ENCODE measurements at places on chromosomes 6 and 20. TPM values are rescaled to one million over a fixed set of nuclear protein-coding genes. Genes with fewer than 3 reads are reported as not detected.

DNA sequence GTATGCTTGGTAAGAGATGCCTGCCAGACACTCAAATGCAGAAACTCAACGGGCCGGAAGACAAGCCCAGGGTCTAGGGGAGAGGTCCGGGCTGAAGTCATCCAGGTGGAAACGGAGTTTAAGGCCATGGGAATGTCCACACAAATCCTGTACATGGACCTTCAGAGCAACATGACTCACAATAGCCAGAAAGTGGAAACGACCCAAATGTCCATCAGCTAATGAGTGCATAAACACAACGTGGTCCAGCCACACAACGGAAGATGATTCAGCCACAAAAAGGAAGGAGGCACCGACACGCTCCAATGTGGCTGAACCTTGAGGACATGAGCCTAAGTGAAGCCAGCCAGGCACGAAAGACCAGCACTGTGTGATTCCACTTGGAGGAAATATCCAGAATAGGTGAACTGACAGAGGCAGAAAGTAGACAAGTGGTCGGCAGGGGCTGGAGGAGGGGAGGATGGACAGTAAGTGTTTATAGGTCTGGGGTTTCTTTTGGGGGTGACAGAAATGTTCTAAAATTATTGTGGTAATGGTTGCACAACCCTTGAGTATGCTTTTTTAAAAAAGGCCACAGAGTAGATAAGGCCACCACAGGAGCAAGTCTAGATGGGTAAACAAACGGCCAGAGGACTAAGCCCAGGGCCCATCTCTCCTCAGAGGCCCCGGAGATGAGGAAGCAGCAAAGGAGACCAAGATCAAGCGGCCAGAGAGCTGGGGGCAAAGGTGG, 105.6 kb downstream of the PREX1 start:
- H3K36me3 ChIP-seq, result no peaks in the 10 kb centered on the region
- H3K27me3 ChIP-seq, result no peaks in the 10 kb centered on the region
- H3K4me1 ChIP-seq, result peaks cover 15% of the 10 kb centered on the region
- H3K27ac ChIP-seq, result peak overlapping the region; percentile 38
- H3K4me3 ChIP-seq, result no peak overlapping the region

DNA sequence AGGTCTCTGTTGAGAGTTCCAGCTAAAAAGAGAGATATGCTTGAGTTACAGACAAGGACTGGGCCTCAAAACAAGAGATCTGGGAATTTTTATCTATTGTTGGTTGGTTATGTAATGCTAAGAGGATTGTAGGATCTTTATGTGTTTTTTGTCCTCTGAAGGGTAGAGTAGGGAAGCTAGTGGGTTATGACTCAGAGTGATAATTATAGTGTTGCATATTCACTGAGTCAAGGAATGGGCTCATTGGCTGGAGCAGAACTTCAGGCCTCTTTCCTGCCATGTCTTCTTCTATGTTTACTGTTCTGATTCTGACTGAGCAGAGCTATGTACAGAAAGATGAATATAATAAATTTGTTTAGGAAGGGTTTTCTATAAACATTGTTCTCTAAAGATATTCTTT, 66.1 kb upstream of the NOX3 start:
- no peaks in the 10 kb centered on the region for H3K27me3 ChIP-seq
- no peaks in the 10 kb centered on the region for H3K36me3 ChIP-seq
- DNase-seq, result no peak

The SLC35D3 gene
- not detected for total RNA-seq

The TLDC2 gene
- not detected for total RNA-seq

DNA sequence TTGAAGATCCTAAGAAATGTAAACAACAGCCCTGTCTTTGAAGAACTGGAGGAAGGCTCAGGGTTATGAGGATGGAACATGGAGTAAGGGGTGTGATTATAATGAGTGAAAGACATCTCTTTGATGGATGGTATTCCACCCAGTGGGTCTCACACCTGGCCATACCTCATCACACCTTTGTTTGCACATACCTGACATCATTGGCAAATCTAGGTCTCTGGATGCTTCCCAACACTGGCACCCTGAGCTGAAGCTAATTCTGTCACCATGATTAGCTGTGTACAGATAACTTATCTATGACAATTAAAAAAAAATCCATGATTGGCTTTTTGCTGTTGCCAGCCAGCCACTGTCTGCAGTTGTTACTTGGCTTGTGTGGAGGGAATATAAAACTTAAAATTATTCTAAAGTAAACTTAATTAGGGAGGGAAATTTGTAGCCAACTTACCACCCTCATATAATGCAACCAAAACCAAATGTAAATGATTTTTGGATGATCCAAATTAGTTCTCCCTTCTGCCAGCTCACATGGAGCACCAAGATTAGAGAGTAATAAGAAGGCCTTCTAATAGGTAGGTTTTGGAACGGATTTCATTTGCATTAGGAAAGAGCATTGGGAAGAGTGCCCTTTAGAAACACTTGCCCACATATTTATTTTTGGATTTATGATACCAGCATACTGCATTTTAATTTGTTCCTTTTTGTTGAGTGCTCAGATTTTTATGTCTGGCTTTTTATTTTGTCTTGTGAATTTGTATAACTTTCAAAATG, 249.5 kb downstream of the SOX4 start:
- no peak overlapping the region for H3K27ac ChIP-seq
- no peak overlapping the region for H3K4me3 ChIP-seq
- no peak for DNase-seq
- no peaks in the 10 kb centered on the region for H3K36me3 ChIP-seq

DNA sequence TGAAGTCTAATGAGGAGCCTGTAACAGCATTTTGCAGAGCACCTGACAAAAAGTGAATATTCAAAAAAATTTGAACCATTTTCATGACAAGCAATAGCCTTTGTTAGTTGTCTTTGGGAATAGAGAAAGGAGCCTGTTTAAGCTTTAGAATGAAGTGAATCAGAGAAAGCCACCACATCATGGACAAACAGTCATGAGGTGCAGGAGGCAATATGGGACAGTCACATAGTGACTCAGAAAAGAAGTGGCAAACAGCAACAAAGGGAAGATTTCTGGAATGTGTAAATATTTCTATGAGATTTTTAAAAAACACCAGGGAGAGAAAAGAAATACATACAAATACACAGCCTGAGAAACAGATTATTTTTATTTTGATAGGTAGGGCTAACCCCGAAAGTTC, 6.6 kb downstream of the KLHL31 start:
- DNase-seq, result no peak
- no peak overlapping the region for H3K4me3 ChIP-seq
- H3K36me3 ChIP-seq, result no peaks in the 10 kb centered on the region
- H3K27me3 ChIP-seq, result no peaks in the 10 kb centered on the region
- no peaks in the 10 kb centered on the region for H3K4me1 ChIP-seq

The SRC gene
- 35.3 TPM for total RNA-seq

DNA sequence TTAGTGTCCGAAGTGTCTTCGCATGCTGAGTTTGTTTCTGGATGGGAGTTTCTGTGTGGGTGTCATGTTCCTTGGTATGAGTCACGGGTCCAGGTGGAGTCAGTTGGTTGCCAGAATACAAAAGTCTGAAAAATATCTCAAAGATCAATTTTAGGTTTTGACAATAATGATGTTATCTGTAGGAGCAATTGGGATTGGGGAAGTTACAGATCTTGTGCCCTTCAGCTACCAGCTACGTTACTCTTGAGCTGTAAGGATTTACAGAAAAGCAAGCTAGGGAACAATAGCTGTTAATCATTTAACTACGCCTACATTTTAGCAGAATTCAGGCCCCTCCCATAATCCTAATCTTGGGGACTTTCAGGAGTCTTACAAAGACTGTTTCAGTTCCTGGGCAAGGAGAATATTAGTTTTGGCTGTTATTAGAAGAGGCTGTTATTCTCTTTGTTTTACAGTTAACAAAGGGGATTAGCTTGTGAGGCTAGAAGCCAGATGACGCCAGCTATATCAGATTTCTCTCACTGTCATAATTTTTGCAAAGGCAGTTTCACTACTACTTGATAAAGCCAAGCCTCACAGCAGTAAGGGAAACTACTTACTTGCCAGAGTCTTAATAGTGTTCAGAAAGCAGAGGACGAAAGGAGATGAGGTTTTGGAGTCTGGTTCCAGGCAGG, 15.4 kb upstream of the SLC22A16 start:
- peaks cover 8% of the 10 kb centered on the region for H3K4me1 ChIP-seq
- no peaks in the 10 kb centered on the region for H3K27me3 ChIP-seq
- H3K36me3 ChIP-seq, result no peaks in the 10 kb centered on the region
- DNase-seq, result no peak

DNA sequence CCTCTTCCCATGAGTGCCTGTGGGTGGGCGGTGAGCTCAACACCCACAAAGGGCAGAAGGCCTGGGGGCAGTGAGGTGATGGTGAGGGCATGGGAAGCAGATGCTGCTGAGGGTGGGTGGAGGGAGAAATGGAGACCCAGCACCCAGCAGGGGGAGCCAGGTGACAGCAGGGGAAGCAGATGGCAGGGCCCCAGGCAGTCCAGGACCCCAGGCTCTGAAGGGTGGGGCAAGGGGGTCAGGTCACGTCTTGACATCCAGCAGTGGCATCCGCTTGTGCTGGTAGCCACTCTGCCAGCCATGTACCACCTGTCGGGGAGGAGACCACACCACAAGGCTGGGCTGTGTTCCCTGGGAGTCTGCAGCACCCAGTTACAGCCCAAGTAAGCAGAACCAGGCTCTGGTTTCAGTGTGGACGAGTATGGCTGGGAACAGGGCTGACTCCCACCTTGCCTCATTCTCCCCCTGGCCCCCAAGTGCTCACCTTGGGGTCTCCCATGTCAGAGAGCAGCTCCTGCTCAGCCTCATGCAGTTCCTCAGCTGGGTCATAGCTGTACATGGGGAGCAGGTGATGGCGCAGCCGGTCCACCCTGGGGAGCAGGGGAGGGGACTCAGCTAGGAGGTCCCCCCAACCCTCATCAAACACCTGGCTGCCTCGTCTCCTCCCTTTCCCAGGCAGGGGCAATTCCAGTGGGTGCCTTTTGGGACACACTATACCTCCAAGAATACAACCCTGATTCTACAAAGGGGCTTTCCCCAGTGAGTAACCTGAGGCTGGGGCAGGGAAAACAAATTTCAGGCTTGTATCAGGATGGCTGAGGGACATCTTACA, 2.0 kb downstream of the SMIM29 start:
- no peak for DNase-seq
- H3K4me3 ChIP-seq, result no peak overlapping the region
- peaks cover 23% of the 10 kb centered on the region for H3K4me1 ChIP-seq
- H3K27me3 ChIP-seq, result no peaks in the 10 kb centered on the region
- no peaks in the 10 kb centered on the region for H3K36me3 ChIP-seq

The GRIK2 gene
- total RNA-seq, result 7.9 TPM

GRCh38 chr6:68196645-68197044, 438.4 kb upstream of the ADGRB3 start:
- H3K36me3 ChIP-seq, result no peaks in the 10 kb centered on the region
- no peaks in the 10 kb centered on the region for H3K4me1 ChIP-seq
- H3K27me3 ChIP-seq, result no peaks in the 10 kb centered on the region
- H3K4me3 ChIP-seq, result no peak overlapping the region

GRCh38 chr6:141587482-141588266, 545.1 kb upstream of the GJE1 start:
- no peak overlapping the region for H3K27ac ChIP-seq
- no peak for DNase-seq
- no peaks in the 10 kb centered on the region for H3K36me3 ChIP-seq

The MROH8 gene
- total RNA-seq, result 0.78 TPM

The GPSM3 gene
- 1.3 TPM for total RNA-seq

DNA sequence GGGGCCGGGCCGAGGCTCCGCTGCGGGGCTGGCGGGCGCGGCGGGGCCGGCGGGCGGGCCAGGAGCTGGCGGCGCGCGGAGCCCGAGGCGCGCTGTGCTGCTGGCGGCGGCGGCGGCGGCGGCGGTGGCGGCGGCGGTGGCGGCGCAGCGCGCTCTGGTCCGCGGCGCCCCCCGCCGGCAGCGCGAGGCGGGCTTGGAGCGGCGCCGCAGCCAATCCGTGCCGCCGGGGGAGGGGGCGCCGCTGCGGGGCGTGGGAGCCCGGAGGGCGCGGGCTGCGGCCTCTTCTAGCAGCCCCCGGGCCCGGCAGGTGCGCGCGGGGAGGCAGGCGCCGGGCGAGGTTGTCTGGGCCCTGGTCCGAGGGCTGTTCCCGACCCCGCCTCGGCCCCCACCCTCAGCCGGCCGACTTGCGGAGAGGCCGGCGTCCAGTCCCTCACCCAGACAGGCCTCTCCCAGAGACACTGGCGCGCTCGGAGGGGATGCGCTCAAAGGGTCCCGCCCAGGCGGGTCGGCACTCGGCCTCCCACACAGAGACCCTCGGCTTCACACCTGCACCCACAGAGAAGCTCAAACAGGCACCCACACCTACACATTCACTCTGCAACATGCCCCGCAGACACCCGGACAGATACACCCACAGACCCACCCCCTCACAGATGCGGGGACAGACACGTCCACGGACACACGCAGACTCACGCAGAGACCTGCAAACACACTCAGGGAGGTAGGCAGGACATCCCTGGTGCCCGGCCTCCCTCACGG, at the start of gene RIMS4:
Gene RIMS4 (minus strand): TSS at position 156 of the 759 bp plus-strand sequence. CDS start 275 bp downstream, outside the sequence.
- H3K27me3 ChIP-seq, result peaks cover 3% of the 10 kb centered on the region
- no peaks in the 10 kb centered on the region for H3K36me3 ChIP-seq
- peaks cover 4% of the 10 kb centered on the region for H3K4me1 ChIP-seq
- H3K27ac ChIP-seq, result no peak within 1 kb of the TSS

GRCh38 chr6:16358531-16359138, 120.2 kb downstream of the GMPR start:
- H3K27me3 ChIP-seq, result no peaks in the 10 kb centered on the region
- H3K36me3 ChIP-seq, result no peaks in the 10 kb centered on the region
- H3K4me3 ChIP-seq, result no peak overlapping the region
- no peaks in the 10 kb centered on the region for H3K4me1 ChIP-seq
- DNase-seq, result no peak
- H3K27ac ChIP-seq, result no peak overlapping the region

DNA sequence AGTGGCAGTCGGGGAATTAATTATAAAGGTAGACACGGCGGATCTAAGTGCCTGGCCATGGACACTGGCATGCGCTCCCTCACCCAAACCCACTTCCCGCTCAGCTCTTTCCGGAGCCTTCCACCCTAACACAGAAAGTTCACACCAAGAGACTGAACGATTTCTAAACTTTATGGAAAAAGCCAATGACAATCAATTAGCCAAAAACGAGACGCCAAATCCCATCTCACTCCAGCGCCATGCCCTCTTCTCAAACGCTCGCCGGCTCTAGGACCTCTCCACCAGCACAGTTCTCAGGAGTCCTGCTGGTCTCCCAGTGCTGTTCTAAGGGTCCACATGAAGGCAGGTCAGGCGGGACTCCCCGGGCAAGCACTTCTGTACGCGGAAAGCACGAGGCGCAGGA, 641 bp downstream of the SF3B5 start:
- peak overlapping the region; percentile 63 for H3K4me3 ChIP-seq
- H3K27ac ChIP-seq, result peak overlapping the region; percentile 70
- peaks cover 21% of the 10 kb centered on the region for H3K4me1 ChIP-seq
- H3K36me3 ChIP-seq, result no peaks in the 10 kb centered on the region

The MRPL14 gene
- 20.8 TPM for total RNA-seq

Data from body of pancreas (tissue), 4 donors.